ENCODE measurements at places on chromosomes 3 and 15.

DNA sequence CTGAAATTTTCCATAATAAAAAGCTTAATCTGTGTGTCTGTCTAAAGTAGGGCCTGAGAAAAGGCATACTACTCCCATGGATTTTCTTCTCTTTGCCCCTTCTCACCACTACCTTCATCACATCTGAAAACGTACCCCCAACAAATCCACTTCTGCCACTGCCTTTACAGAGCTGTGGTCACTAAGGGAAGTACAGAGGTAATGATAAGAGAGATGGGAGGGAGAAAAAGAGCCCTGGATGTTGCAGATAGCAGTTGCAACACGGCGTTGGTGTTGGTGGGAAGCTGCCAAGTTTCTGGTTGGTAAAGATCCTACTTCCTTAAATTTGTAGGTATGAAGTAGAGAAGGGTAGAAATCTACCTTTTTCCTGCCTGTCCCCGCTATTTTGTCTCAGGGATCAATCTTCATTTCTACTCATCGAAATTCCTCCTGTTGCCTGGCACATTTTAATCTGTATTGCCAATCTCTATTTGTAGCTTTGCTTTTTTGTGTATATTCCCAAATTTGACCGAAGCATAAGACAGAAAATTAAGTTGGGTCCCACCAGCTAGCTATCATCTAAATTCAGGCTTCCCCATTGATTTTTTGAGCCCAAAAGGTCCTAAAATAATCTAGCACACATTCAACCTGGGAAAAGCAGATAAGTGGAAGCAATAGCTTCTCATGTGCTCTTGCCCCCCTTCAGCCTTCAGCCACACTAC is 102.9 kb downstream of the TFDP2 start:
- no peak for DNase-seq

- DNase-seq = no peak
These were observed 11.3 kb downstream of the B3GALNT1 start for GRCh38 chr3:161093895-161094294.

GRCh38 chr3:122911901-122912300 is 115.7 kb downstream of the SEMA5B start:
- DNase-seq = no peak

DNA sequence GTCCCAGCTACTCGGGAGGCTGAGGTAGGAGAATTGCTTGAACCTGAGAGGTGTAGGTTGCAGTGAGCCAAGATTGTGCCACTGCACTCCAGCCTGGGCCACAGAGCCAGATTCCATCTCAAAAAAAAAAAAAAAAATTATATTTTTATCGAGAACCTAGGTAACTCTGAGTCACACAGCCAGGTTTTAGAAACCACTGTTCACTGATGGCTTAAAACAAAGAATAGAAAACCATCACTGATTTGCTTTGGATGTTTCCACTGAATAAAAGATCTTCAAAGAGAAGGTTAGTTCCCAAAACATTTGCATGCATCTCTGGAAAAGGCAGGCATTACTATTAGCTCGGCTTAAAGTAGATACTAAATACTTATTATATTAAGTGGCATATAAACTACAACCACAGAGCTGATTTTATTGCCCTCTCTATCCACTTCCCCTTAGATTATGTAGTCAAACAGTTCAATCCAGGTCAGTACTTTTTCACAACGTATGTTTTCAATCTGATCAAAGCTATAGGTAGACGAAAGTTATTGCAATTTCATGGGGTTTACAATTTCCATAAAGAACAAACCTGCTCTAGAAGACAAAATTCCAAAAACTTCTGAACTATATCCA is 1.4 kb downstream of the B4GALT4 start:
- DNase-seq = no peak

GRCh38 chr3:60792249-60792852 is 458.9 kb downstream of the FHIT start:
- no peak for DNase-seq

DNA sequence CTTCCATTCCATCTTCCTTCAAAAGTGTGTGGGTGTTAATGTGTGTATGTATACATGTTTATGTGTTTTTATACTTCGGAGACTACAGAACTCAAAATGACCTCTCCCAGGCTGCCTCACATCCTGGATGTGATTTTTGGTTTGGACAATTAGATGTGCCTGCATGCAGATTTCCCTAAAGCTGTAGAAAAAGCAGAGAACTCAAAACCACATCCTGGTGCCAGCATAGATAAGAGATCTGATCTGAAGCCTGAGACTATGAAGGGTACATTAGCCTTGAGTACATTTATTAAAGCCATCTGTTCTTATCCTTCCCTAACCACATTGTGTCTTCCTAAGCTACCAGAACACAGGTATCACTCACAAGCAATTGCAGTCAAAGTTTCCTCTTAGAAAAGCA is 319.4 kb upstream of the RASGRP1 start:
- DNase-seq = no peak

DNA sequence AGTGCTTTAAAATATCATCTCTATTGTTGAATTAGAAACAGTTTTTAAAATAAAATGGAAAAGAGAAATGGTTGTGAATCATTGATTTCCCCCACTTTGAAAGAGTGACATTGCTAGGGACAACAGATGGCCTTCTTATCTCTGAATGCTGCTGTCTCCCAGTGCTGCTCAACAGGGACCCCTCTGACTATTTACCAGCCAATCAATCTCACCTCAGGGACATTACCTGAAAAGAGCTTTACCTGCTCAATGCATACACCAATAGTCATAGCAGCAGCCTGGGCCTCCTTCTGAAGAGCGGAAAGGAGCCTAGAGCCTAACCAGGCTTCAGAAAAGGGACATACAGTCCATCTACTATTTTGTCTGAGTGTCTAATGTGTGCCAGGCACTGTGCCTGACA is 162.8 kb downstream of the CGGBP1 start:
- DNase-seq = no peak

DNA sequence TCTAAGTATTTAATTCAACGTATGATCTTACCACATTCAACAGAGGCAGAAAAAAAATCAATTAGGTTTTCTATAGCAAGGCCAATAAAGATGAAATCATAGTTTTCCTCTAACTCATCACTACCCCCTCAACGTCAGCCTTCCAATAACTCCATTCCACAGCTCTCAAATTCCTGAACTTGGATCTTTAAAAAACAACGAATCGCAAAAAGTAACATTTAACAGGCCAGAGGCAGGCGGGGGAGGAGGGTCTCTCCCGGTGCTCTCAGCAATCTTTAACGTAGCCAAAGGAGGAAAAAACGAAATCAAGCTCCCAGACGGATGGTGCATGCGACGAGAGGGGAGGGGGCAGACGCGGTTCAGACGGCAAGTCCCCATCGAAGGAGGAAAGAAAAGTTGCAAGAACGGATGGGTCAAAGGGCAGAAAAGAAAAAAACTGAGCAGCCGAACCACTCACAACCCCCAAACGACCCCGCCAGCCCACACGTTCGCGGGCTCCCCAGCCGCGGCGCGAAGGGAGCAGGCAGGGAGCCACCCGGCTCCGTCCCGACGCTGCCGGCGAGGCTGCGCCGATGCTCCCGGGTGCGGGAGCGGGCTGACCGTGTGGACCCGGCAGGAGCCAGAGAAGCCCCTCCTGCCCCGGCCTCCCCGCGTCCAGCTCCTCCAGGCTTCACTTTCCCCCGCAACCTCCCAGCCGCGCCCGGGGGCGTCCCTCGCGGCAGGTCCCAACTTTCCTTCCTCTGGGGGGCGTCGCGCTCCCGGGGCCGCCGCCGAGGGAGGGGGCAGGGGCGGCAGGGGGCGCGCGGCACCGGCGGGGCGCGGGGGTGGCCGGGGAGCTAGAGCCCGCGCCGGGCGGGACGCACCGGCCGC is 703 bp downstream of the PEAK1 start:
- DNase-seq = peak; percentile 78

GRCh38 chr3:122074621-122075265 is 19.6 kb downstream of the CD86 start:
- no peak for DNase-seq

GRCh38 chr3:160130950-160131349 is 94.3 kb upstream of the C3orf80 start:
- DNase-seq = no peak

DNA sequence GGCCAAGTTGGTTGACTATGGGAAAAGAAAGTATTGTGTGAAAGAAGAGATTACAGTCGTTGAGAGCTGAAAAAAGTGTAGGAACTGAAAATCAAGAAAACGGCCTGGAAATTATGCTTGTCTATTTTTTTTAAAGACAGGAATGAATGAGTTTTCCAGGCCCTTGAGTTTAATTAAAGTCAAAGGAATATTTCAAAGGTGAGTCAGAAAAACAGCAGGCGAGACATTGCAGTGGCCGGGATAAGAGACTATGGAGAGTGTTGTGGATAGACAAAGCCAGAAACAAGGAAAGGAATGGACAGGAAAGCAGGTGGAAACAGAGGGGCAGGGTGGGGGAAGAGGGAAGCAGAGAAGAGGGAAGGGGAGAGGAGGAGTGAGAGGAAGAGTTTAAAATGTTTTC is 275.1 kb upstream of the LRTM1 start:
- DNase-seq = no peak

DNA sequence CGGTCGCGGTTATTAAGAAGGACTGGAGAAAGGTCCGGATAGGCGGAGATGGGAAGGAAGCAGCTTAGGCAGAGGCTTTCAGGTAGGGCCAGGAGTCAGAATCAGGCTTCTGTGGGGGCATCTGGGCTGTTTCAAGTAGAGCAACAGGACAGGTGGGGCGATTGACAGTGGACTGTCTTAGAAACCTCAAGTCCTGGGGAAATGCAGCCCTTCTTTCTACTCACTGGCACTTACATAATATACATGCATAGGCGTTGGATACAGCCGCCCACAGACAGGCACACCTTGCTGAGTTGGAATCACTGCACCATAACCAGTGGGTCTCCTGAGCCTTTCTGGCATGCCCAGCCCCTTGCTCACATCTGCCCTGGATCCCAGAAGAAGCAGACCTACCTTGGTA is 730 bp downstream of the MYD88 start:
- DNase-seq = no peak
